NCI-H345 (cell line): ENCODE measurements at places on chromosomes 3 and 15.

DNA sequence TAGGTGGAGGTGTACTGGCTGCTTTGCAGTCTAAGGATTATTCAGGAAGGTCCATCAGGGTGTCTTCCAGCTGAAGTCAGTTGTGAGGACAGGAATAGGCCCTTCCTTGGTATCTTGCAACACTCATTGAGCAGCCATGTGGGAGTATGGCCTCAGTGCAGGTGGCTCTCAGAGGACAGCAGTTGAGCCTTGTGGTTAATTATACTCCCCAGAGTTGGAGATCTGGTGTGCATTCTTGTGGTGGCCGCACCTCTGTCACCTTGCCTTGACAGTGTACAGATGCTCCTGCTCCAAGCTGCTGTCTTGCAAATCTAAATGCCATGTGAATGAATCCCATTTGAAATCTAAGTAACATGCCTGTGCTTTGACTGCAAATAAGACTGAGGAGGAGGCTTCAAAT lies 339.9 kb upstream of the BCHE start:
- no peak for DNase-seq

GRCh38 chr15:75140080-75140879 lies 61.4 kb upstream of the C15orf39 start:
- no peak for DNase-seq

GRCh38 chr15:89446255-89446891 lies 50.0 kb downstream of the RHCG start:
- DNase-seq, result no peak

DNA sequence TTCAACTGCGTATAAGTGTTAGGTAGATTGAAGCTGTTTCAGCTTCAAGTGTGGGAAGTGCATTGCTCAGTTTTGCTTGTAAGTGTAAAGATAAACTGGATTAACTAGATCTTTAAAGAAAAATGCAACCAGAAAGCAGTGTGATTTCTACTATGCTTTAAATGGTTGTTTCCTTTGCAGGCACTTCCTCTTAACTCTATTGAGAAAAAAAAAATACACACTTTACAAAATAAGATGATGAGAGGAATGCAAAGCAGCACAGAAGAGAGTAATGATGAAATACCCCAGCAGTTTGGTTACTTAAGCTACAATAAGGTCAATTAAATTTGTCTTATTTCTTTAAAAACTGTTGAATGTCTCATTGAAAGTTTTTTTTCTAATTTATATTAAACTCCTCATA lies 40.8 kb downstream of the DPH6 start:
- DNase-seq, result no peak

DNA sequence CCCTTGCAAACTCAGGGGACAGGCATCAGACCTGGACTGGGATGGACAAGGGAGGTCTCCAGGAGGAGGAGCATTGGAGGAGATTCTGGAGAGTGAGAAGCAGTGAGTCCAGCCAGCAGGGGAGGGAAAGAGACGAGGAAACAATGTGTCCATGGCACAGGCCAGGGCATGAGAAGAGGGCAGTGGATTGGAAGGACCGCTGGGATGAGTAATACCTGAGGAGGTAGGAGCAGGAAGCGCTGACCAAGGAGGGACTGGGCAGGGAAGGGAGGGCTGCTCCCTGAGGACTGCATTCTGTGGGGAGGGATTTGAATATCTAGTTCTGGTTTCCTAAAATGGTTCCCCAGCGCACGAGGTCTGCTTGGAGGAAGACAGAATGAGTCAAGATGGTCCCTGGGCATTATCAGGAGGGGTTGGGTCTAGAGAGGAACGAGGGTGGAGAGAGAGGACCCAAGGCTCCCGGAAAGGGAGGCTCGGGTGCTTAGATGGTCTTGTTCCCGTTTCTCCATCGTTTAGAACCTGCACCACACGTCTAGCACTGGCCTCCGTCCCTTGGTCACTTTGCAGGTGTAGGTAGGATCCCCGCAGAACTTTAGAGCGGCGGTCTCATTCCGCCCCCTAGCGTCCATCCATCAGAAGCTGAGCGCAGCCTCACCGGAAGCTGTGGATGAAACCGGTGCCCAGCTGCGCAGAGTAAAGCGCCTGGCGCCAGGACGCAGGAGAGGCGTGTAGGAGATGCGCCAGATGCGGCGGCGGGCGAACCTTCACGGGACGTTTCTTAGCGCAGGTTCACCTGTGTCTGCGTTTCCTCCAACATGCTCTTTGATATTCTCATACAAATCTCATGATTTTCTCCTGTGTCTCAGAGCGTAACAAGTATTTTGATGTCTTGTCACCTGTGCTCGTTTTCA lies 190.7 kb upstream of the NDN start:
- DNase-seq, result peak; percentile 55

GRCh38 chr15:79943820-79944219 lies 27.2 kb downstream of the BCL2A1 start:
- no peak for DNase-seq

DNA sequence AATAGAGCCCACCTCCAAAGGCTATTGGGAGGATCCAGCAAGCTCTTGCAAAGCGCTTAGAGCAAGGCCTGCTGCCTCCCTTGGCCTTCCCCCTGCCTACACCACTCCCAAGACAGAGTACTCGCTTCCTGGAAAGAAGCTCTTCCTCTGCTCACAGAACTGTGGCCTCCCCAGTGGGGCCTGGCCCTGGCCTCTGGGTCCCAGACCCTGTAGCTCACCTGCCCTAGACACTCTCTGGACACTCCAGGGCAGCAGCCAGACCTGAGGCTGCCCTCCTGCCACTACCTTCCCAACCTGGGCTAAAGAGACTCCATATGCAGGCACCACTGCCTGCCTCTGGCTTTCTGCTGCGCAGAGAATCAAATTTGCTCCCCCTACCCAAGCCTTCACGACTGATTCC lies 49.9 kb downstream of the GRIP2 start:
- no peak for DNase-seq
